Activated naive CD8-positive, alpha-beta T cell treated with anti-CD3 and anti-CD28 coated beads, Interleukin-2, amount 10 ng/mL, durations not matched to agents 7 days and 5 days (primary cell): ENCODE measurements at places on chromosomes 13 and 19. TPM values are rescaled to one million over a fixed set of nuclear protein-coding genes. Genes with fewer than 3 reads are reported as not detected.
A peak's percentile ranks its signal among the peaks of the same experiment; 100 is the strongest.

The ENOX1 gene
- total RNA-seq, result not detected

The DPF1 gene
- total RNA-seq, result 0.14 TPM

The COL4A2 gene
- not detected for total RNA-seq

The WDR88 gene
- not detected for total RNA-seq

The IZUMO2 gene
- total RNA-seq, result not detected

The CGB5 gene
- not detected for total RNA-seq

The BRME1 gene
- 5.5 TPM for total RNA-seq

The ANKRD24 gene
- total RNA-seq, result 1.5 TPM

The CBARP gene
- total RNA-seq, result 0.17 TPM

DNA sequence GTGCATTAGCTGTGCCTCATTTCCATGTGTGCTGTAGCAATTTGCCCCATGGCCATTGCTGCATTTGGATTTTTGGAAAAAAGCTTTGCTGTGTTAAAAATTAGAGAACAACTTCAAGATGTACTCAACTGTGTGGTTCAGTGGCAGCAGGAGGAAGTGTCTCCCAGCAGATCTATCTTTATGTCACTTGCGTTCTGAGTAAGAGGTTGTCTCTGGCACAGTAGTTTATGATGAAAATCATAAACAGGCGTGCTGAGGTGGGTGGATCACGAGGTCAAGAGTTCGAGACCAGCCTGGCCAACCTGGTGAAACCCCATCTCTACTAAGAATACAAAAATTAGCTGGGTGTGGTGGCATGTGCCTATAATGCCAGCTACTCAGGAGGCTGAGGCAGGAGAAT lies 29.0 kb upstream of the RNF17 start:
- no peak for DNase-seq

DNA sequence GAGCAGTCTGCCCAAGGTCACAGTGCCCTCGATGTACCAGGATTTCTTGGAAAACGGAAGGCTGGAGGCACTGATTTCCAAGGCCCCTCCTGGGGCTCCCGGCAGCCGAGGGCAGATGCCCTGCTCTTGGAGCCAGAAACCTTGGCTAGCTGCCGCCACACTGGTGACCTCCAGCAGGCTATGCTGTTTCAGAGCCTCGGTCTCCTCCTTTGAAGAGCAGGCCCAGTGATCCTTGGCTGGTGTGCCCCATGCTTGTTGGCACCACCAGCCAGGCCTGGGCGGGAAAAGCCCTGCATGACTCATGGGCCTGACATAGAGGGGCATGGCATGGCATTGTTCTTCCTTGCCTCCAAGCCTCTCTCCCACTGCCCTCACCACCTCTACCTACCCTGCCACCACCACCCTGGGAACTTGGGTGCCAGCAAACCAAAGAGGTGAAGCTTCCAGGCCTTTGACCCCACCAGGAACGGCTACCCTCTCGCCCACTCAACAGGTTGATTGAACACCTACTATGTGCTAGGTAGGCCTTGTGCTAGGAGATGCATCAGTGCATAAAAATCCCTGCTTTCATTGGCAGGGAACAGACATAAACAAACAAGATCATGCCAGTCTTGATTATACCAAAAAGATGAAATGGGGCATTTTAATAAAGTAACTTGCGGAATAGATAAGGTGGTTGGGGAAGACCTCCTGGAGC lies 1.6 kb upstream of the CLEC11A start:
- DNase-seq, result no peak

- no peak for DNase-seq
These were observed 17.1 kb downstream of the NWD1 start for GRCh38 chr19:16736709-16737108.

DNA sequence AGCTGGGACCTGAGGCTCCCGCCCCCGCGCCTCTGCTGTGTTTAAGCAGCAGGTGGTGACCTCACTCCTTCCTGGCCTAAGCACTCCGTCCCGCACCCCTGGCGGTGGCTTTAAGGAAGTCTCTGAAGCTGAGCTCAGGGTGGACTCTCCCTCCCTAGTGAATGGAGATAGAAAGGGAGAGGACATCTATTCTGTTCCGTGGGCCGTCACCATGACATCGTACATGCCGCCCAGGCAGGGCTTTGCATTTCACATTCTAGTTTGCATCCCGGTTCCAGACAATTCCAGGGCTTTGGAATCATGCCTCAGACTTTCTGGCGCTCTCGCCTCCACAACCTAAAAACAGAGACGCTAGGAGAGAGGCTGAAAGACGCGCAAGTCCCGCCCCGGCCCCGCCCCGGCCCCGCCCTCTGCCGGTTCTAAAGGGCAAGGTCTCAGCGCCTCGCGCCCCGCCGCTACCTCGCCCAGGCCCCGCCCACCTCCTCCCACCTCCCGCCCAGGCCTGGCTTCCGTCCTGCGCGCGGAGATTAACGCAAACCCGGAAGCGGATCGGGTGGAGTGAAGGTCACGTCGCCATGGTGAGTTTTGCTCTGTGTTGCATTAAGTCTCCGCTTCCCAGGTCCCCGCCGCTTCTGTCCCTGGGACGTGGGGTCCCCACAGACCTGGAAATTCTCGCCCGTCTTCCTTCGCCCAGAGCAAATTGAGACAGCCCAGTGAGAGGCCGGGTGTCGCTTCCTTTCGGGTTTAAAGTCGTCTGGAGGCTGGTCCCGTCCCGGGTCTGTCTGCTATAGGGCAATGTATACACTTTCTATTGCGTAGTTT lies at the start of gene ZNF808:
Gene ZNF808 (plus strand): TSS at position 535 of the 822 bp plus-strand sequence. CDS start 15,617 bp downstream, outside the sequence.
- DNase-seq, result peak; percentile 90

- no peak for DNase-seq
These were observed 2118.9 kb downstream of the PCDH9 start for GRCh38 chr13:65111223-65111622.

DNA sequence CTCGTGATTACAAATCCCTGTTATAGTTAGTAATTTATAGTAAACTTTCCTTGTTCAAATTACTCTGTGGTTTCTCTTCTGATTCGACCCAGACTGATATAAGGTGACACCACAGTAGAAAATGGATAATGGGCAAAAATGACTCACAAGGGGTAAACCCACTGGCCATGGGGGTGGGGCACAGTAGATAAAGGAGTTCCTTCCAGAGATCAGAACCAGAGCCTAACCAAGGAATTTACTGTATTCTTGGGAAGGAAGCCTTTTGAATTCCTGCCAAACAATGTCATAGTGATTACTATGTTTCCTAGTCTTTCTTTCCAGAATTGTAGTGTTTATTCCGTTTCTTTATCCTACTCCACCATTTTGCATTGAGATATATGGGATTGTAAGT lies 21.9 kb downstream of the MIR17HG start:
- no peak for DNase-seq

- DNase-seq, result no peak
These were observed 30.4 kb upstream of the IRS2 start for GRCh38 chr13:109816808-109817203.

DNA sequence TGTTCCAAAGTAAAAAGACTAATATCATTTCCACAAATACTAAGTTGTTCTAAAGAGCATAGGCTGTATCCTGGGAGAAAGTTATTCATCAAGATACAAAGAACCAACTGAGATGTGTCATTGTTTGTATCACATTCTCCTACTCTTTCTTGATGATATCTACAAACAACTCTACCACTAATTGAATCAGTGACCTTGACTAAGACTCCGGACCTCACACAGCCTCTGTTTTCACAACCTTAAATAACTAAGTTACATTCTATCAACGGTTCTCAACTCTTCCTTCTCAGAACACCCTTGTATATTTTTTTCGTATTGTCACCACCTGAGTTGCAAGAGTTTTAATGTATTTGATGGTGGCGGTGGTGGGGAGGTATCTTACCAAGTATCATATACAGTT lies 12.6 kb downstream of the IRS2 start:
- no peak for DNase-seq

- DNase-seq, result peak; percentile 13
These were observed 62.9 kb downstream of the CHST8 start for GRCh38 chr19:33684538-33685232.

- no peak for DNase-seq
These were observed 1.7 kb upstream of the KLK13 start for GRCh38 chr19:51066393-51067186.

DNA sequence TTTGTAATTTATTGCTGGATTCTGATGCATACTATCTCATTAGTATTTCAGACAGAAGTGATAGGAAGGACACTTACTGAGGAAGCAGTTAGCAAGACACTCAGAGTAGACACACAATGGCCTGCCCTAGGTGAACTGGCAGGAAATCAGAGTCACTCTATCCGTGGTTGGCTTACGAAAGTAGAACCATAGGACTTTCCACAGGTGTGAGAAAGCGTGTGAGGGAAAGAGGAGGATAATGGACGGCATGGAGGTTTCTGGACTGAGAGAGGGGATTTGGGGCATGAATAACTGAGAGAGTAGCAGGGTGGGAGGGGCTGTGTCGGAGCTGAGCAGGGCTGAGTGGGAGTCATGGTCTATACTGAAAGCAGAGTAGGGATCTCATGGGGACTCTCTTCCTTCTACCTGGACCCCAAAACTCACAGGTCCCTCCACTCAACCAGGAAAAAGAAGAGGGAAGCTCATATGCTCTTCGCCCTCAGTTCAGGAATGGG lies 18.7 kb upstream of the EID2 start:
- DNase-seq, result no peak

DNA sequence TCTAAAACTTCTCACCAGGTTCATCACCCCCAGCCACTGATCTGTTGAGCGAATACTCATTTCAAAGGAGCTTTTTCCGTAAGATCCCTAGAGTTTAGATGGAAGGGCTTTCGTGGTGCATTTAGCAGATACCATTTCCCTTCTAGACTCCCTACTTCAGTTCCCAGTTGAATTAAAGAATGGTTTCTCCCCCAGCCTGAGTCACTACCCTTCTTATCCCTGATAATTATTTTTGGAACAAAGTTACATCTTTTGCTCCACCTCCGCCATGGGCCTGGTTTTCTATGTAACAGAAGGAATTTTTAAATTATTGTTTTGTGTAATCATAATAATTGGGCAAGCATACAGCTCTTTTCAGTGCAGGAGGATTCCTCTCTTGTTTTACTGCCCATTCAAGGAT lies 22.0 kb downstream of the USPL1 start:
- DNase-seq, result no peak

DNA sequence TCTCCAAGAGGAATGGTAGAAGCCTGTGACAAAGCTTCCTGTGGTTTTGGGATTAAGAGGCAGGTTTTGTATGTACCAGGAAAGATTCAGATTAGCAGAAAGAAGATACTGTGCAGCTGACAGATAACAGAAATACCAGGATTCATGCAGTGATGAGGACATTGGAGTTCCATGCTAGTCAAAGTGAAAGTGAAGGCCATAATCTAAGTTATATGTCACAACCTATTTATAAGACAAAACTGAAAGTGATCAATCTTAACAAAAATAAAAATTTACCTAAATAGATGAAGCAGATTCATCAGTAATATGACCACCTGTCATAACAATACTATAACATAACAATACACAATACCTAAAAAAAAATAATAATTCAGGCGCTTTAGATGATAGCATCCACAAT lies 1305.2 kb upstream of the PCDH9 start:
- DNase-seq, result no peak

- DNase-seq, result no peak
These were observed 3.8 kb upstream of the UQCR11 start for GRCh38 chr19:1609103-1609396.

GRCh38 chr13:31198519-31198918 lies 1.3 kb upstream of the B3GLCT start:
- DNase-seq, result no peak

- DNase-seq, result no peak
These were observed 754.9 kb downstream of the OLFM4 start for GRCh38 chr13:53783471-53783870.
